HepG2 (cell line): ENCODE measurements at places on chromosomes 5 and 9. TPM values are rescaled to one million over a fixed set of nuclear protein-coding genes. Genes with fewer than 3 reads are reported as not detected.

Gene WHRN
- 1.8 and 2.3 TPM in 2 replicates for total RNA-seq

Gene IL7R
- total RNA-seq: not detected in 2 replicates

Gene HTR1A
- total RNA-seq: not detected in 2 replicates

Gene FRRS1L
- 0.02 TPM in 1 of 2 replicates, not detected in the other for total RNA-seq

Gene ARL14EPL
- not detected in 2 replicates for total RNA-seq

Gene KCNV2
- total RNA-seq: not detected in 2 replicates

Gene HAVCR1
- 0.77 and 0.93 TPM in 2 replicates for total RNA-seq

Gene SLC34A1
- 0.20 TPM in 1 of 2 replicates, not detected in the other for total RNA-seq

Gene DMRT3
- not detected in 2 replicates for total RNA-seq

Gene PNPLA7
- 0.21 and 0.42 TPM in 2 replicates for total RNA-seq

Gene PCDHGA6
- total RNA-seq: 0.13 and 0.33 TPM in 2 replicates

Gene ELOVL7
- total RNA-seq: 5.1 and 7.3 TPM in 2 replicates

Gene RASGEF1C
- not detected in 2 replicates for total RNA-seq

Gene PCDHB11
- 0.07 TPM in 1 of 2 replicates, not detected in the other for total RNA-seq

Gene TSSK1B
- not detected in 2 replicates for total RNA-seq

Gene SMIM33
- total RNA-seq: not detected in 2 replicates

Gene IRF1
- total RNA-seq: 5.8 and 8.8 TPM in 2 replicates
